ENCODE measurements at places on chromosomes 6 and 20.
A peak's percentile ranks its signal among the peaks of the same experiment; 100 is the strongest.

GRCh38 chr20:44146272-44146671 lies 40.7 kb downstream of the JPH2 start:
- DNase-seq, result no peak

DNA sequence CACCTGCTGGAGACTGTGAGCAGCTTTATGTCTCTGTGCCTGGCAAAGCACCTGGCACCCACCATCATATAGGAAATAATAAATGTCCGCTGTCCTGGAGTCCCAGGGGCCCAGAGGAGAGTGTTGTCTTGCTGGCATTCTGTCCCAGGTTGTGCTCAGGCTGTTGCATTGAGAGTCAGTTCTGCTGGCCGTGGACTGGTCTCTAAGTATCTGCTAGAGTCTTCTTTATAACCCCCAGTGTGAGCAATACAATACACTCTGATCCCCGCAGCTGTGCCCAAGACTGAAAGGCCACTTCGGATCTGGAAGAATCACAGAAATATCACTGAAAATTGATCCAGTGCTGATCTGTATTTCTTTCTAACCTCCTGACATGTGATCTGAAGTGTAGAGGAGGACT lies 38.3 kb upstream of the HINT3 start:
- DNase-seq, result no peak

DNA sequence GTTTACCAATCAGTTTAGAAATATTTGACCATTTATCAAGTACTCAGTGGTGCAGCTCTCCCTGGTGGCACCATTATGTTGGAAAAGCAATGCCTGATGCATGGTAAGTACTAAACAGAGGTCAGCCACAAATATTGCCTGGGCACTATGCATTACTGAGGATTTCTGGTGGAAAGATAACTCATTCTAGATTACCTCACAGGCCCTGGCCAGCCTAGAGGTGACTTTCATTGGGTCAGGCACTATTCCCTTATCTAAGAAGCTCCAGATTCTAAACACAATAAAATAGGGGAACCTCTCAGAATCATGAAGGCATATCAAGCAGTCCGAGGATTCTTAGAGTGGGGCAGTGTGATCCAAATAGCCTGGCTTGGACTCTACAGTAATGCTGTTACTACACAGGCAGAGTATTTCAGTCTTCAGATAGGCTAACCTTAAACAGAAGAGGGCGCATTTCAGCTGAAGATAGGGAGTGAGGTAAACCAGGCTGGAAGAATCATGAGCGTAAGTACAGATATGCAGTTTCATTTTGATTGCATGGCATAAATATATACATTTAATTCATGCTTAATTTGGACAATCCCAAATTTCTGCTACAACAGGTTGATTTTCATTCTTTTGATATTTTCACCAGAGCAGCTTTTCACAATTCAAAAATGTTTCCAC lies 12.1 kb downstream of the LGSN start:
- peak; percentile 14 for DNase-seq

GRCh38 chr20:19976595-19977372 lies 40.4 kb upstream of the NAA20 start:
- no peak for DNase-seq

GRCh38 chr6:49540614-49541013 lies 9.9 kb upstream of the C6orf141 start:
- DNase-seq, result no peak

DNA sequence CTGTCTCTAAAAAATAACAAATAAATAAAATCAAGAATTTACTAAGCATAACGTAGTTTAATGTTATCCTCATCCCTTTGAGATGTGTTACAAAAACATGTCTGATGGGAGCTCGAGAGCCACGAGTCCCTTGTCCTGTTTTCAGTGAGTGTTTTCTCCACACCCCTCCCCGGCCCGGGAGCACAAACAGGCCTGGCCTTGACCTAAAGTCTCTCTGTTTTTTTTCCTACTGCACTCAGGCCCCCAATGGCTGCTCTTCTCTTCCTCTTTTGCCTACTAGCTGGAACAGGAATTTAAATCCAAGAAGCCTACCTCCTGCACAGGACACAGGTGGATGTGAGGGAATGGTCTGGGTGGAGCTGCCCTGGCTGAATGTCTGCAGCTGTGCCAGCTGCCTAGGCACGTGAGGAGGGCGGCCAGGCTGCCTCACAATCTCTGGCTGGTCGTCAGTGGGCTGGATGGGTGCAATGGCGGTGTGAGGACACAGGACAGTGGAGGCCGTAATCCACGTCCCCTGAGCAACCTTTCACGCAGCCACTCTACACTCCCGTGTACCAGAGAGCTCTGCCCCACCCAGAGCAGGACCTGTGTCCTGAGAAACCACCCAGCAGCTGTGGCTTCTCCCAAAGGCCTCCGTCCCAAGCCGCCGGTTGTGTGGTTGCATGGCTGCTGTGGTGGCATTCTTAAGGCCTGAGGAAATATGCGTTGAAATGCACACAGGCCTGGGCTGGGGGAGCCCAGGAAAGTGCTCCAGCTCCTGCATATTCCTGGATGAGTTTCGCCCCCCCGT lies 117.5 kb downstream of the FAM120B start:
- no peak for DNase-seq
